ENCODE measurements at places on chromosomes 3 and 15. TPM values are rescaled to one million over a fixed set of nuclear protein-coding genes. Genes with fewer than 3 reads are reported as not detected.

GRCh38 chr3:10998542-10998941 lies 6.0 kb downstream of the SLC6A1 start:
- no peaks in the 10 kb centered on the region for H3K4me1 ChIP-seq
- no peak overlapping the region for H3K27ac ChIP-seq
- DNase-seq: no peak
- H3K27me3 ChIP-seq: peaks cover 49% of the 10 kb centered on the region
- no peaks in the 10 kb centered on the region for H3K36me3 ChIP-seq

DNA sequence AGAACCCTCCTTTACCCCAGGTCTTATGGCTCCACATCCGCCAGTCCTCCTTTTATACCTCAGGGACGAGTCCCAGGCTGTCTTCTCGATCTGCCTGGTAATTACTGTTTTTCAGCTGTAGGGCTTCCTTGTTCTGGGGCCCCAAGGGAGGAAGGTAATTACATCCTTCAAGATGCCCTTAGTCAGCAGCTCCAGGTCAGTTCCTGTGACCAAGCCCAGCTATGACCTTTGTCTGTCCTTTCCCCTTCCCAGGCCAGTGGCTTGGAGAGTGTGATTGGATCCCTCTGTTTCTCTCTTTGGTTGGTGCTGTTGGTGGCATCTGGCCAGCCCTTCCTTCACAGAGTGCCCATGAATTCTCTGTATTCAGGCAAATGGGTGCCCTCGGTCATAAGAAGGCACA lies 92.6 kb downstream of the AAGAB start:
- H3K27ac ChIP-seq: peak overlapping the region; percentile 26
- peaks cover 38% of the 10 kb centered on the region for H3K4me1 ChIP-seq
- H3K4me3 ChIP-seq: no peak overlapping the region
- DNase-seq: no peak
- peaks cover 57% of the 10 kb centered on the region for H3K36me3 ChIP-seq

GRCh38 chr15:73028831-73029451 lies 23.3 kb upstream of the NEO1 start:
- DNase-seq: no peak
- peaks cover 15% of the 10 kb centered on the region for H3K27me3 ChIP-seq
- no peak overlapping the region for H3K4me3 ChIP-seq
- no peaks in the 10 kb centered on the region for H3K36me3 ChIP-seq

DNA sequence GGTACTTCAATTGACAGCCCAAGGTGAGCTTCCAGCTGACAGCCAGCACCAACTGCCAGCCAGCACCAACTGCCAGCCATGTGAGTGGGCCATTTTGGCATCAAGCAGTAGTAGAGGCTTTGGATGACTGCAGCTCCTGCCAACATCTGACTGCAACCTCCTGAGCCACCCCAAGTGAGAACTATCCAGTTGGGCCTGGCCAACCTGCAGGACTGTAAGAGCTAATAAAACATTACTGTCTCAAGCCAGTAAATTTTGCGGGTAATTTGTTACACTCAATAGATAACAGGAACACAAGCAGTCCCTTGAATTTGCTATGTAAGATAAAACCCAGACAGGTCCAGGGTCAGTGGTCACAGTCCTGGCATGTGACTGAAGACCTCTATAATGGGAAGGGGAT lies 29.7 kb downstream of the EPHB1 start:
- no peak overlapping the region for H3K27ac ChIP-seq
- H3K4me1 ChIP-seq: no peaks in the 10 kb centered on the region
- DNase-seq: no peak
- H3K27me3 ChIP-seq: peaks cover 3% of the 10 kb centered on the region

- H3K4me1 ChIP-seq: peaks cover 6% of the 10 kb centered on the region
- peak; percentile 23 for DNase-seq
- no peak overlapping the region for H3K27ac ChIP-seq
Observed at GRCh38 chr3:156449710-156450574, 105.0 kb downstream of the SSR3 start.

ACKR4 gene
- 7.1 TPM for total RNA-seq

STRIT1 gene
- not detected for total RNA-seq

HGD gene
- total RNA-seq: 0.22 TPM
